ENCODE measurements at places on chromosomes 3 and 15.

- no peaks in the 10 kb centered on the region for H3K4me1 ChIP-seq
- H3K4me3 ChIP-seq: no peak overlapping the region
These were observed 114.7 kb upstream of the ALDH1A3 start for GRCh38 chr15:100764778-100765466.

GRCh38 chr3:151589311-151589710, 128.4 kb upstream of the IGSF10 start:
- DNase-seq: no peak
- H3K36me3 ChIP-seq: no peaks in the 10 kb centered on the region
- H3K4me3 ChIP-seq: no peak overlapping the region
- H3K27me3 ChIP-seq: no peaks in the 10 kb centered on the region
- H3K4me1 ChIP-seq: no peaks in the 10 kb centered on the region
- no peak overlapping the region for H3K27ac ChIP-seq

DNA sequence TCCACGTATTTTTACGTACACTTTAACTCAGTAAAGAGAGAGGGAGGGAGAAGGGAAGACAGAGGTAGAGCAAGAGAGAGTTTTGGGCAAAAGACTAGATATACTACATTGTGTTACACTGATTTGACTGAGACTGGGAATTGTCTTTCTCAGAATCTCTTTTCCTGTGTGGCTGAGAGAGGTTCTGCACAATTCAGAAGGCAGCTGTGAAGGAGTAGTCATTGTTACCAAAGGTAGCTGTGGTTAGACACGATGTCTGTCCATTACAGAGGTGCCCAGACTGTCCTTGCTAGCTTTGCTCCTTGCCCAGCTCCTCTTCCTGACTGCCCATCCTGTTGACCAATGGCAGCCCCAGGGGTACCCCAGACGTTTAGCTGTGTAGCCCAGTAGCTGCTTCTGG, 577.5 kb upstream of the CBLB start:
- no peaks in the 10 kb centered on the region for H3K4me1 ChIP-seq
- no peaks in the 10 kb centered on the region for H3K27me3 ChIP-seq
- H3K4me3 ChIP-seq: no peak overlapping the region
- DNase-seq: no peak
- no peak overlapping the region for H3K27ac ChIP-seq
- H3K36me3 ChIP-seq: no peaks in the 10 kb centered on the region

GRCh38 chr15:51190424-51191068, 95.8 kb upstream of the TNFAIP8L3 start:
- no peak overlapping the region for H3K4me3 ChIP-seq
- no peaks in the 10 kb centered on the region for H3K27me3 ChIP-seq
- no peaks in the 10 kb centered on the region for H3K36me3 ChIP-seq
- H3K4me1 ChIP-seq: peaks cover 17% of the 10 kb centered on the region
- no peak overlapping the region for H3K27ac ChIP-seq

- H3K4me3 ChIP-seq: no peak overlapping the region
- H3K4me1 ChIP-seq: no peaks in the 10 kb centered on the region
- H3K36me3 ChIP-seq: no peaks in the 10 kb centered on the region
- peaks cover 24% of the 10 kb centered on the region for H3K27me3 ChIP-seq
- no peak overlapping the region for H3K27ac ChIP-seq
- DNase-seq: no peak
These were observed 13.6 kb downstream of the PRR20G start for GRCh38 chr3:127274200-127274760.

DNA sequence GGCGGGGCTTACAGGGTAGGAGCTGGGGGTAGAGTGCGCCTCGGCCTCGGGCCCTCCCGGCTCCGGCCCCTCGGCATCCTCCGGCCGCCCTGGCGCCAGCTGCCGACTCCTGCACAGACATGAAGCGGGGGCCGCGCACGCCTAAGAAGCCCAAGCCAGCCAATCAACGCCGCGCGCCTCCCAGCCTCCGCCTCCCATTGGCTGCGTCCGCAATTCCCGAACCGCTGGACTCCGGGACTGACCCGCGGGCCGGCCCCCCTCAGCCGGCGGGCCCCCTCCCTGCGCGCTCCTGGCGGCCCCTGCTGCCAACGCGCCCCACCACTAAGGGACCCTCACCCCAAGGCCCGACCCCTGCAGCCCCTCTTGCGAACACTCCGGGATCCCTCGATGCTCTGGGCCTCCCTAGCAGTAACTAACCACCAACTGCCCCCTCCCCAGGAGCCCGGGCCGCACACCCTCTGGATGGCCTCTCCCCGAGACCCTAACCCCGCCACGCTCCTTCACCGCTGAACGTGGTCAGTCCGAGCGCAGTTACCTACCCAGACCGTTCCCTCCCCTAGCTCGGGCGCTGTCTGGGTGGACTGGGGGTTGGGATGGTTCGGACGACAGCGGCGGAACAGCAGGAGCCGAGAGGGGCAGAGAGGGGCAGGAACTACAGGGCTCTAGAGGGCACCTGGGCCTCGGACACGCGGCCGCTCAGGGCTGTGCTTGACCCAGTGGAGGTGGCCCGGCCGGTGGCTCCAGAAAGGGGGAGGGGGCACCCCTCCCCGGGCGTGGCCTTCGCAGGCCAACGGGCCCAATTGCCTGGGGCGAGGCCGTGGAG, 5.0 kb downstream of the GATA2 start:
- peaks cover 40% of the 10 kb centered on the region for H3K4me1 ChIP-seq
- H3K27ac ChIP-seq: peak overlapping the region; percentile 80
- no peaks in the 10 kb centered on the region for H3K36me3 ChIP-seq
- no peak for DNase-seq
- H3K27me3 ChIP-seq: peaks cover 82% of the 10 kb centered on the region
- H3K4me3 ChIP-seq: peak overlapping the region; percentile 42

- H3K36me3 ChIP-seq: peaks cover 15% of the 10 kb centered on the region
- H3K27me3 ChIP-seq: no peaks in the 10 kb centered on the region
- H3K4me1 ChIP-seq: peaks cover 11% of the 10 kb centered on the region
- H3K27ac ChIP-seq: no peak overlapping the region
These were observed 6.9 kb upstream of the SPTBN5 start for GRCh38 chr15:41900526-41901380.

DNA sequence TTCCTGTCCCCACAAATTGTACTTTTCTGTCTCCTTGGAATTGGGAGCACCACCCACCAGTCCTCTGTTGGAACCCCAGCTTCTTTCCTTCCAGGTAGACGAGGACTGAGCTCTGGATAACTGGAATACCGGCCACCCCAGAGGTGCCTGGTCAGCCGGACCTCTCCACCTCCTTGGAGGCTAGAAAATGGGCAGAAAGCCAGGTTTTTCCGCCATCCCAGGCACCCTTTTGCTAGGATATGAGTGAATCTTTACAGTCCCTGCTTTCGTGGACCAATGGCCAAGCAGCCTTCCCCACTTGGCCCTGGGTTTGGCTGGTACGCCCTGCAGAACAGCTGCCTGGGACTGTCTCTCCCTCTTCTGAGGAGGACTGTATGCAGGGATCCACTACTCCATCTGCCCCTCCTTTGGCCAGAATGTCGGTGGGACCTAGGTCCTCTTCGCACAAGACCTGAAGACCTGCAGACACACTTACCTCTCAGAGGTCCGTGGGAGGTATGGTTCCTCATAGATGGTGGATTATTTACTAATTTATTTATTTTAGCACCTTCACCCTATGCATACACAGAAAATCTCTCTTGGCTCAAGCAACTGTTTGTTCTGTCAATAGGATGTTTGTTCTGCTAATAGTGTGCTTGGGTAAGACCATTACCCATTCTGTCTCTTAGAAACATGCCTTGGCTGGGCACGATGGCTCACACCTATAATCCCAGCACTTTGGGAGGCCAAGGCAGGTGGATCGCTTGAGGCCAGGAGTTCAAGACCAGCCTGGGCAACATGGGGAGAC, 8.6 kb upstream of the CHAC1 start:
- no peak overlapping the region for H3K27ac ChIP-seq
- H3K4me1 ChIP-seq: peaks cover 22% of the 10 kb centered on the region
- no peak for DNase-seq

GRCh38 chr3:25547943-25548674, 116.6 kb downstream of the TOP2B start:
- no peaks in the 10 kb centered on the region for H3K4me1 ChIP-seq
- DNase-seq: no peak
- H3K36me3 ChIP-seq: no peaks in the 10 kb centered on the region
- H3K27me3 ChIP-seq: no peaks in the 10 kb centered on the region

GRCh38 chr3:27556887-27557286, 72.7 kb upstream of the SLC4A7 start:
- DNase-seq: no peak
- H3K27me3 ChIP-seq: no peaks in the 10 kb centered on the region
- H3K4me1 ChIP-seq: peaks cover 13% of the 10 kb centered on the region

DNA sequence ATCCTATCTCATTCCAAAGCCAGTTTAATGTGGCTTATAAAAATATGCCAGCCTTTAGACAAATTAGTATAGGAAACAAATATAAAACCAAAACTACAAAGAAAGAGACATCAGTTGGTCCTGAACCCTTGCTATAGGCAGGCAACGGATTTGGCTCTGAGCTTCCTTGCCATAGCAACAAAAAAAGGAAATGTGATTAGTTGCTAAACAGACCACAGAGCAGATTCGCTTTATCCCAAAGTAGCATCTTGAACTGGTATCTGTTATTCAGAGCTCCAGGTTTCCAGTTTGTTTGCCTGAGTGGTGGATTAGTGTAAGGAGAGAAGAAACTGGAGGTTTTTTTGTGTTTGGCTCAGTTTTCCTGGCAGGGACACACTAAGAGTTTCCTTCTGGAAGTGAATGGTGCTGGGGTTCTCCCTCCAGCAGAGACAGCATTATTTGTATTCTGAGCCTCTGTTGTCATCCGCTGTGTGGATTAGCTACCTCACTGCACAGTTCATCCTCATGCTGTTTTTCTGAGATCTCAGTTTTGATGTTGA, 44.1 kb downstream of the CHST2 start:
- DNase-seq: no peak
- H3K36me3 ChIP-seq: no peaks in the 10 kb centered on the region

Measured in esophagus squamous epithelium (tissue), 5 donors.